ENCODE measurements at places on chromosomes 2 and 18. TPM values are rescaled to one million over a fixed set of nuclear protein-coding genes. Genes with fewer than 3 reads are reported as not detected.

Gene BOK
- total RNA-seq, result 47.7 TPM

Gene PROC
- 1.6 TPM for total RNA-seq

Gene XPO1
- total RNA-seq, result 196 TPM

Gene B4GALT6
- total RNA-seq, result 58.9 TPM

Gene OTOS
- total RNA-seq, result 3.1 TPM

Gene NOSTRIN
- total RNA-seq, result 9.6 TPM

Gene ARHGAP28
- total RNA-seq, result 3.8 TPM

Gene SMIM21
- not detected for total RNA-seq

Gene ANKRD30BL
- 24.6 TPM for total RNA-seq

Gene LCT
- 0.10 TPM for total RNA-seq

Gene IGFBP5
- 54.0 TPM for total RNA-seq

Gene POMC
- 1.3 TPM for total RNA-seq

Gene ECEL1
- total RNA-seq, result not detected

Gene EMX1
- 33.2 TPM for total RNA-seq

Gene POTEJ
- not detected for total RNA-seq

Gene MDH1B
- total RNA-seq, result 4.8 TPM

Gene CCBE1
- total RNA-seq, result 4.1 TPM
